ENCODE measurements at places on chromosomes 13 and 19. TPM values are rescaled to one million over a fixed set of nuclear protein-coding genes. Genes with fewer than 3 reads are reported as not detected.

The TMPRSS9 gene
- not detected for total RNA-seq

The FOSB gene
- total RNA-seq: 2.5 TPM

The NAXD gene
- total RNA-seq: 18.3 TPM

The ADGRE3 gene
- not detected for total RNA-seq
